Hepatocyte (in vitro differentiated cells): ENCODE measurements at places on chromosomes 1 and 21. TPM values are rescaled to one million over a fixed set of nuclear protein-coding genes. Genes with fewer than 3 reads are reported as not detected.

GRCh38 chr1:27527223-27527889 is 37.4 kb upstream of the WASF2 start:
- peaks cover 71% of the 10 kb centered on the region for H3K4me1 ChIP-seq
- H3K36me3 ChIP-seq: no peaks in the 10 kb centered on the region
- peak overlapping the region; percentile 46 for H3K4me3 ChIP-seq
- peak; percentile 92 for DNase-seq

- peaks cover 5% of the 10 kb centered on the region for H3K4me1 ChIP-seq
- H3K36me3 ChIP-seq: no peaks in the 10 kb centered on the region
- DNase-seq: peak; percentile 88
- no peak overlapping the region for H3K4me3 ChIP-seq
- no peak overlapping the region for H3K27ac ChIP-seq
Observed at GRCh38 chr1:230310381-230311163, 115.6 kb downstream of the PGBD5 start.

Gene MYOC
- not detected in 2 replicates for total RNA-seq

DNA sequence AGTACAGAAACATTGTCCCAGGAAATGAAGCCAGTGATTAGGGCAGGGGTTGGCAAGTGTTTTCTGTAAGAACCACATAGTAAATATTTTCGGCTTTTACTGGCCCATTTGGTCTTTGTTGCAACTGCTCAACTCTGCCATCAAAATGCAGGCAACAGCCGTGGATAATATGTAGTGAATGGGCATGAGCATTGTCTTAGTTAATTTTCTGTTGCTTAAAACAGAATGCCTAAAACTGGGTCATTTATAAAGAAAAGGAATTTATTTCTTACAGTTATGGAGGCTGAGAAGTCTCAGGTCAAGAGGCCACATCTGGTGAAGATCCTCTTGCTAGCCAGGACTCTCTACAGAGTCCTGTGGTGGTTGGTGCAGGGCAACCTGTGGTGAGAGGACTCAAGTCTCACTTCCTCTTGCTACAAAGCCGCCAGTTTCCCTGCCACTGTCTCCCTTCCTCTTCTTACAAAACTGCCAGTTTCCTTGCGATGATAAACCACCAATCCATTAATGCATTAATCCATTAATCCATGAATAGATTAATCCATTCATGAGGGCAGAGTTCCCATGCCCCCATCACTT is 166.4 kb downstream of the PSMG1 start:
- H3K36me3 ChIP-seq: no peaks in the 10 kb centered on the region
- no peaks in the 10 kb centered on the region for H3K27me3 ChIP-seq
- no peak overlapping the region for H3K4me3 ChIP-seq
- H3K4me1 ChIP-seq: peaks cover 14% of the 10 kb centered on the region

DNA sequence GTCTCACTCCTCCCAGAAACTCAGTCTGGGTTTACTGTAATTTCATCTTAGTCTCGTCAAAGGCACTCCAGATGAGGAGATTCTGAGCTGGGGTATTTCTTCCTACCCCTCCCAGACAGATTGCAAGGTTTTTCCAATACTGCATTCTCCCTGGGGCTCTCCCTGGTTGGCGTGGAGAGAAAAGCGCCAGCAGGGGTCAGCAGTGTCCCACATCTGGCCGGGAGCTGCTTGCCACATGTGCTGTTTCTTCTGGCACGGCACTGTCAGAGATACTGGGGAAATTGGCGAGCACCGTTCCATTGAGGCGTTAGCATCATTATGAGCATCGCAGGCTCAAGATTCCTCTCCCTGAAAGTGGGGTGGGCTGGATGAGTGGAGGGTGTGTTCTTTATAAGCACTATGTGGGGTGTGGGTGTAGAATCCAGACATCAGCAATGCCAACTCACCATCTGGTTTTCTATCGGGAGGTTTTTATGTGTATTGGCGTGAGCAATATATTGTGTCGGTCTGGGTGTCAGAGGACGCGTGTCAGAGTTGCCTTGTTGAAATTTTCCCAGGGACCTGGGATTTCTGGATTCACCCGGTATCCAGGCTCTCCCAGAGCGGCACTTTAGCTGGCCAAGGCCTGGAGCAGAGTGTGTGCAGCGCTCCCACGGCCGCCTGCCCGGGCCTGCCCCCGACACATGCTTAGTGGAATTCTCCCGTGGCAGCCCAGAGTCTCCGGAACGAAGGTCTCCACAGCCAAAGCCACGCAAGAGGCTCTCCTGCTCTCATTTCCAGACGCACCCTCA is 8.0 kb upstream of the NAV1 start:
- H3K36me3 ChIP-seq: no peaks in the 10 kb centered on the region
- H3K27ac ChIP-seq: peak overlapping the region; percentile 81
- DNase-seq: peak; percentile 90
- peaks cover 12% of the 10 kb centered on the region for H3K4me1 ChIP-seq

- no peaks in the 10 kb centered on the region for H3K27me3 ChIP-seq
- H3K36me3 ChIP-seq: no peaks in the 10 kb centered on the region
- no peak for DNase-seq
- no peak overlapping the region for H3K4me3 ChIP-seq
Observed at GRCh38 chr1:102733491-102734236, 374.7 kb downstream of the COL11A1 start.

- H3K4me1 ChIP-seq: no peaks in the 10 kb centered on the region
- peak overlapping the region; percentile 4 for H3K27ac ChIP-seq
- no peak overlapping the region for H3K4me3 ChIP-seq
- H3K27me3 ChIP-seq: no peaks in the 10 kb centered on the region
Observed at GRCh38 chr21:30478004-30478403, 2.2 kb downstream of the KRTAP19-1 start.

Gene DHX9
- total RNA-seq: 114 and 132 TPM in 2 replicates

DNA sequence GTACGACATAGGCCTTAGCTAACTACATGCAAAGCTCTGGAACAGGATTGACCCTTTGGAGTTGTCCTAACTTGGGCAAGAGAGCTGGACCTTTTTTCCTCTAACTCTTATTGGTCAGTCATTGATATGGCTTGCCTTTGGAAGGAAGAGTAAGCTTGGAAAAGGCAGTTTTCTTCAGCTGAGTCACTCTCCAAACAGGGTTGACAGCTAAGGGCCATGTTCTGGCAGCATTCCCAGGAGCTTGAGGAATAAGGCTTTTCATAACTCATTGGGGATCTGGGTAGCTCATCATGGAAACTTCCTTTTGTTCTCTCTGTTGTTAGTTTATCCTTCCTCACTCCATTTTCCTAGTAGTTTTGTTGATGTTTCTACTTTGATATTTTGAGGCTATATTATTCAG is 14.5 kb upstream of the ERRFI1 start:
- no peaks in the 10 kb centered on the region for H3K27me3 ChIP-seq
- peak; percentile 85 for DNase-seq
- H3K36me3 ChIP-seq: no peaks in the 10 kb centered on the region
- H3K4me3 ChIP-seq: no peak overlapping the region

DNA sequence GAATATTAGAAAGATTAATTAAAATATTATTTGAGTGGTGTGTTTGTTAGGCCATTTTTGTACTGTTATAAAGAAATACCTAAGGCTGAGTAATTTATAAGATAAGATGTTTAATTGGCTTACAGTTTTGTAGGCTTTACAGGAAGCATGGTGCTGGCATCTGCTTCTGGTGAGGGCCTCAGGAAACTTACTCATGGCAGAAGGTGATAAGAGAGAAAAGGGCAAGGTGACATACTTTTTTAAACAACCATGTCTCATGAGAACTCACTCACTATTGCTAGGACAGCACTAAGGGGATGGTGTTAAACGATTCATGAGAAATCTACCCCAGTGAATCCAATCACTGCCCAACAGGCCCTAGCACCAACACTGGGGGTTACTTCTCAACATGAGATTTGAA is 56.7 kb upstream of the RGS21 start:
- no peaks in the 10 kb centered on the region for H3K36me3 ChIP-seq
- no peak for DNase-seq
- H3K4me3 ChIP-seq: no peak overlapping the region
- no peak overlapping the region for H3K27ac ChIP-seq
- no peaks in the 10 kb centered on the region for H3K4me1 ChIP-seq

Gene C1orf94
- not detected in 2 replicates for total RNA-seq

DNA sequence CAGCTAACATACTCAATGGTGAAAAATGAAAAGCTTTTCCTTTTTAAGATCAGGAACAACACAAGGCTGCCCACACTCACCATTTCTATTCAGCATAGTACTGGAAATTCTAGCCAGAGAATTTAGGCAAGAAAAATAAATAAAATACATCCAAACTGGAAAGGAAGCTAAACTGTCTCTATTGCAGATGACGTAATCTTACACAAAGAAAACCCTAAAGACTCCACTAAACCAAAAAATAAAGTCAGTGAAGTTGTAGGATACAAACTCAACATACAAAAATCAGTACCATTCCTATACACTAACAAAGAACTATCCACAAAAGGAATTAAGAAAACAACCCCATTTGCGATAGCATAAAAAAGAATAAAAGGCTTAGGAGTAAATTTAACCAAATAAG is 181.2 kb downstream of the BRINP3 start:
- no peaks in the 10 kb centered on the region for H3K4me1 ChIP-seq
- no peaks in the 10 kb centered on the region for H3K36me3 ChIP-seq
- no peak overlapping the region for H3K27ac ChIP-seq
- H3K27me3 ChIP-seq: no peaks in the 10 kb centered on the region
- no peak for DNase-seq

Gene SASS6
- 4.5 and 7.5 TPM in 2 replicates for total RNA-seq

Gene GJA8
- total RNA-seq: not detected in 2 replicates

DNA sequence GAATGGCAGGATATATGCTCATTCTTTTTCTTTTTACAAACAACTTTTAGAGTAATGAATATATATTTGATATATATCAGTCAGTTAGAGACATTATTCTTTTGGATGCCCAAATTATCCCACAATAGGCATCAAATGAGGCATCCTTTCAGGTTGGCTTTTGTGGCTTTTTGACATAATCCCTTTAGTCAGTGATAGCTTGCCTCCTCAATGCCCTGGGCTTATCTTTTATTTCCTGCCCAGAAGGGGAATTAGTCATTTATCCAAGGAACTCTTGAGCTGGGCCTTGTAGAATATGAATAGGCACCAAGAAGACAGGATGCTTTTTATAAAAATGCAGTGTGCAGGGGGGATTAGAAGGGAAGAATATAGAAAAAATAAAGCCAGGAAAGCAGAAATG is 22.2 kb downstream of the EPHX4 start:
- no peak overlapping the region for H3K4me3 ChIP-seq
- H3K27ac ChIP-seq: no peak overlapping the region
- H3K4me1 ChIP-seq: no peaks in the 10 kb centered on the region
- no peaks in the 10 kb centered on the region for H3K36me3 ChIP-seq
- no peaks in the 10 kb centered on the region for H3K27me3 ChIP-seq
- no peak for DNase-seq

Gene MROH9
- total RNA-seq: 0.23 TPM in 1 of 2 replicates, not detected in the other

- no peaks in the 10 kb centered on the region for H3K36me3 ChIP-seq
- H3K4me1 ChIP-seq: no peaks in the 10 kb centered on the region
- peak; percentile 60 for DNase-seq
- no peaks in the 10 kb centered on the region for H3K27me3 ChIP-seq
Observed at GRCh38 chr1:65431111-65431705, 10.7 kb downstream of the LEPR start.

Gene CELF3
- total RNA-seq: 1.2 and 2.1 TPM in 2 replicates

DNA sequence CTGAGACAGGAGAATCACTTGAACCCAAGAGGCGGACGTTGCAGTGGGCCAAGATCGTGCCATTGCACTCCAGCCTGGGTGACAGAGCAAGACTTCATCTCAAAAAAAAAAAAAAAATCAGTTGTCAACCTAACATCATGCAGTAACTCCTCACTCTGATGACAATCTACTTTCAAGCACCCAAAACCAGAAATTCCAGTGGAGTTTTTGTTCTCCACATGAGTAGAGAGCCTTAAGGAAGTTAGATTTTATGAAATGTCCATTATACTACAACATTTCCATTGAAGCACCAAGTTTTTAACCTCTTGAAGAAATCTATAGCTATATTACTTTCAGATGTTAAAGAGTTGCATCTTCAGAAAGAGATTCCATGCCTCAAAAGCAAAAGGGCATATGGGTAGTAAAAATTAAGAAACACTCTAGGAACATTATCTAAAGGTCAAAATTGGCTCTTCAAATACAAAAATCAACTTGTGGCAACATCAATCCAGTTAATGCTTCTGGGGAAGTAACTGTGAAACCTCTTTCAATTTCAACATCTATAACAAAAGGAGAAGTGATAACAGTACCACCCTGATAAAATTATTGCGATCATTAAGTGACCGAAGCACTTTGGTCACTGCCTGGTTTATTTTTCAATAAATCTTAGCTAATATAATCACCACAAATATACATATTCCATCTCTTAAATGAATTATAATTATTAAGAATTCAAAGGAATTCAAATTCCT is 7.7 kb downstream of the LPGAT1 start:
- no peak overlapping the region for H3K4me3 ChIP-seq
- no peak overlapping the region for H3K27ac ChIP-seq
- H3K27me3 ChIP-seq: no peaks in the 10 kb centered on the region
- H3K4me1 ChIP-seq: peaks cover 3% of the 10 kb centered on the region
- no peaks in the 10 kb centered on the region for H3K36me3 ChIP-seq
- no peak for DNase-seq

Gene LAMC2
- total RNA-seq: 73.5 and 76.3 TPM in 2 replicates

DNA sequence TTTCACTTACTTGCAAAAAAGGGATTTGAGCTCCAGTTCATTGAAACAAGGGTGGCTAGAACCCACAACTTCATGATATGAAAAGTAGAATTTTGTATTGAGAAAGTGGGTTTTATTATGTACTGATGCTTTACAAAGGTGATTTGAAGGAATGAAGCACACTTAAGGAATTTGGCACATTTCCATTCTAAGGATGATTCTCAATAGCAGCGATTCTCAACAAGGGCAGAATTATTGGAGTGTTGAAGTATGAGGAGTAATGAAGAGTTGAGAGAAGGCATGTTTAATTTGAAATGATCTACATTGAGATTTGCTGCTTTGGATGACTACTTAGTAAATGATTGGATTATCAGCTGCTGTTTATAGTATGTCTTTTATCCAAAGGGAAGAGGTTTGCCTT is 54.7 kb downstream of the FNBP1L start:
- H3K4me3 ChIP-seq: no peak overlapping the region
- no peak for DNase-seq
- peaks cover 6% of the 10 kb centered on the region for H3K4me1 ChIP-seq

Gene KCNK1
- 16.1 and 21.4 TPM in 2 replicates for total RNA-seq

DNA sequence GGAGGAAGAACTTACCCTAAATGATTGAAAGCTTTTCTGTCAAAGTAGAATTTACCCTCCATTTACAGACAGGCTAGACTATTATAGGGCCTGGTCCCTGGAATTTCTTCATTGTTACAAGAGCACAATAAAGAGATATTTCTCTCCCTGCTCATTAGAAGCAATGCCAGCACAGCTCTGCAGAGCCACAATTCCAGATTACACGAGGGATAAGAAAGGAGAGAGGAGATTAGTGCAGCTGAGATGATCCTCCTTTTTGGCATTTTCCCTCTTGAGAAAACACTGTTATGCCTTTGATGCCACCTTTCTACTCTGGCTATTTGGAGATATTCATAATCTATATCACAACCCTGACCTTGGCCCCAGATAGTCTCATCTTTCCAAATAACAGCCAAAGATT is 1119.5 kb upstream of the TMPRSS15 start:
- no peak overlapping the region for H3K4me3 ChIP-seq
- no peak overlapping the region for H3K27ac ChIP-seq
- H3K4me1 ChIP-seq: no peaks in the 10 kb centered on the region
- no peak for DNase-seq
- H3K36me3 ChIP-seq: no peaks in the 10 kb centered on the region

- no peaks in the 10 kb centered on the region for H3K36me3 ChIP-seq
- peaks cover 13% of the 10 kb centered on the region for H3K4me1 ChIP-seq
- no peaks in the 10 kb centered on the region for H3K27me3 ChIP-seq
- peak; percentile 76 for DNase-seq
- peak overlapping the region; percentile 50 for H3K27ac ChIP-seq
- no peak overlapping the region for H3K4me3 ChIP-seq
Observed at GRCh38 chr1:245599371-245600174, 444.8 kb downstream of the KIF26B start.

Gene PROK1
- 8.8 and 9.6 TPM in 2 replicates for total RNA-seq
